ENCODE measurements at places on chromosomes 3 and 15.

DNA sequence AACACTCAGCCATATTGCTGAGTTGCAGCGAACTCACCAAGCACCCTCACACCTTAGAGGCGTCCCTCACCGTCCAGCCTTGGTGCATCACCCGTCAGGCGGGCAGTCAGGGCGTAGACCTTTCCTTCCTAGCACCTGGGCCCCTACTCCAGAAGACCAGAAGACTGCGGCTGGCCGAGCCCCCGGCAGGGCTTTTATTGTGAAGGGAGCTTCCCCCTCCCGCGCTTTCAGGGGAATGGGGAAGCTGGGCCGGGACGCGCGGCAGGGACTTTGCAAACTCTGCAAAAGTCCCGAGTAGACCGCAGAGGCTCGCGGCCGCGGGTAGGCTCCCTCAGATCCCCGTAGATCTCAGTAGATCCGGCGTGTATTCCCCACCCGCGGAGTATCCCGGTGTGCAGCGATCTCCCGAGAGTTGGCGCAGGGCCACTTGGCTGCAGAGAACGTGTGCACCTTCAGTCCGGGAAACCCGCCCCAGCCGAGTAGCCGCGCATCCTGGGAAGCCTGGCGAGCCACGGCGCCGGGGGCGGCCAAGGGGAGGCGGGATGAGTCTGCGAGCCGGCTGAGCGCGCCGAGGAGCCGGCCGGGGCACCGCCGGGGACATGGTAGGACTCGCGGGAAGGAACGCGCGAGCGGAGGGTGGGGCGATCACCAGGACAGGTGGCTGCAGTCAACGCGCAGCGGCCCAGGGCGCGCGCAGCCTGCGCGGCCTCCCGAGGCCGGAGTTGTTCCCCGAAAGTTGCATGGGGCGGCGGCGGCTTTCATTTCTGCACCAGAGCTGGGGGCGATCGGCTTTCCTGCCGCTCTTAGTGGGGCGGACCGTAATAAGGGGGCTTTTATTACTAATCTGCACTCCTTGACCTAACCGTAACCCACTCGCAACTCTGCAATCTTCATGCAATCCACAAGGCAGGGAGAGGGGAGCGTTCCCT lies at the start of gene GASK1A:
Gene GASK1A, plus strand, starts transcription at position 268 of the 929 bp plus-strand sequence. Its CDS starts 332 bp downstream, at position 600.
- peak; percentile 59 for DNase-seq

- no peak for DNase-seq
Measured at GRCh38 chr3:122217901-122218300, 34.4 kb downstream of the CASR start.

DNA sequence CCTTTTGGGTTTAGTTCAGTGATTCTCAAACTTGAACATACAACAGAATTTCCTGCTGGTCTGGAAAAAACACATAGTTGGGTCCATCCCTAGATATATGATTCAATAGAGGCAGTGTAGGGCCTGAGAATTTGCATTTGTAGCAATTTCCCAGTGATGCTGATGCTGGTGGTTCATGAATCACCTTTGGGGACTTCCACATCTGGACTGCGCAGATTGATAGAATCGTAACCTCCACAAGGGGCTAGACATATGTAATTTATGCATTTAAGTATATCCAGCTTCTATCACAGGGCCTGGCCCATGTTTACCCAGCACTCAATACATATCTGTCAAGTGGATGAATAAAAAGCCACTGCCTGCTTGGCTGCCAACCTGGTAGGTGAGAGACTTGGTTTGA lies 33.8 kb upstream of the SUCLG2 start:
- no peak for DNase-seq

DNA sequence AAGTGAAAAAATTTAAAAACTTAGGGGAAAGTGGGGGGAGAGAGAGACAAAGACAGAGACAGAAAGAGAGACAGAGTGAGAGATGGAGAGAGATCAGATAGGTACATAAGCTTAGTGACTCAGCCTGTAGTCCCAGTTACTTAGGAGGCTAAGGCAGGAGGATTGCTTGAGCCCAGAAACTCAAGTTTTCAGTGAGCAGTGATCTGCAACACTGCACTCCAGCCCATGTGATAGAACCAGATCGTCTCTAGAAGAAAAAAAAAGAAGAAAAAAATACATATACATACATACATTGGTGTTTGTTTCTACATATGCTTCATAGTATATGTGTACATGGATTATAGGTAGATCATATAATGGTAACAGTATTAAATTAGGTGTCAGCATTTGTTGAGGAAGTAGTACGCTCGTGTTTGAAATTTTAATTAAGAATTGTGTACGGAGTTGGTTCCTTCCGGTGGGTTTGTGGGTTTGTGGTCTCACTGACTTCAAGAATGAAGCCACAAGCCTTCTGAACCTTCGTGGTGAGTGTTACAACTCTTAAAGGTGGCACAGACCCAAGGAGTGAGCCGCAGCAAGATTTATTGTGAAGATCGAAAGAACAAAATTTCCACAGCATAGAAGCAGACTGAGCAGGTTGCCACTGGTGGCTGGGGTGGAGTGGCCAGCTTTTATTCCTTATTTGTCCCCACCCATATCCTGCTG lies 38.3 kb upstream of the SNRPN start:
- no peak for DNase-seq

DNA sequence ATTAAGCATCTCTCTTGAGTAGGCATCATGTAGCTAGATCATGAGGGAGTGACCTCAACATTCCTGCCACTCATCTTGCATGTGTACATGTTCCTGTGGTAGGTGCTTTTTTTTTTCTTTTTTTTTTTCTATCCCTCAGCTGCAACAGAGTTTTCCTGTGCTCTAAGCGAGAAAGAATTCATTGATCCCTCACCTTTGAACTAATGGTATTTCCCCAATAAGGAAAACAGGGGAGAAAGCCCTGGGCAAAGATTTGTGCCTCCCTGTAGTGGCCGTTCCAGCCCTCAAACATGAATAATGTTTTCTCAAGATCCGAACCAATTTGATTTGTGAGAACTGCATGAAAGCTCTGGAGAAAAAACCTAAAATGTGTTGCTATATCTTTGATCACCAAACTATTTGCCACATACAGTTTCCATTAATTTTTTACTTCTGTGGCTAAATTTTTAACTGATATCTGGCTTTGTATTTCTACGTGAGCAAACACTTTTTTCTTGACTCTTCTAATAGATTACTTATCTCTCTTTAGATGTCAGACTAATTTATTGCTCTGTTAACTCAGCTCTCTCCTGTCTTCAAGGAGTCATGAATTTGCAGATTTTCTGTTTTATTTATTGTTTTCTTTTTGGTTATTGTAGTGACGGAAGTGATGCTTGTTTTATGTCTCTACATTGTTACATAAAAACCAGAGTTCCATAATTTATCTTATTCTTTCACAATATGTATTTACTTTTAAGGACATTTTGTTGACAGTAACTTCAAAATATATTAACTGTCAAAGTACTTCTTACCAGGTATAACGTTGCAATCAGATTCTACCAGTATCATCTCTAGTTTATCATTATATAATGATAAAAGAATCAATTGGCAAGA lies 1396.5 kb downstream of the OTOL1 start:
- DNase-seq = no peak

DNA sequence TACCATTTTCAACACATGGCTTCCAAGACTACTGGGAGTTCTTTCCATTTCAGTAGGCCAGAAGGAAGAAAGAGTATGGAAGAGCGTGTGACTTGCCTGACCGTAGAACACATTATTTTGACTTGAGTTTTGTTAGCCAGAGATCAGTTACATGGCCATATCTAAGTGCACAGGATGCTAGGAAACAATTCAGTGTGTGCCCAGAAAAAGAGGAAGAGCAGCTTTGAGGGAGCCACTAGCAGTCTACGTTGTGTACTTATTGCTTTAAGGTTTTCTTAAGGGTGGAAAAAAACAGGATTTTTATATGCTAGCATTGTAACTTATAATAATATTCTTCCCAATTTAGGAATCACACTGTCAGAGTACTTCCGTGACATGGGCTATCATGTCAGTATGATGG lies 44.1 kb upstream of the GRAMD1C start:
- no peak for DNase-seq

- peak; percentile 35 for DNase-seq
Measured at GRCh38 chr3:47664519-47664918, 85.9 kb upstream of the CSPG5 start.

GRCh38 chr3:54859184-54859583 lies 68.7 kb downstream of the LRTM1 start:
- peak; percentile 69 for DNase-seq

DNA sequence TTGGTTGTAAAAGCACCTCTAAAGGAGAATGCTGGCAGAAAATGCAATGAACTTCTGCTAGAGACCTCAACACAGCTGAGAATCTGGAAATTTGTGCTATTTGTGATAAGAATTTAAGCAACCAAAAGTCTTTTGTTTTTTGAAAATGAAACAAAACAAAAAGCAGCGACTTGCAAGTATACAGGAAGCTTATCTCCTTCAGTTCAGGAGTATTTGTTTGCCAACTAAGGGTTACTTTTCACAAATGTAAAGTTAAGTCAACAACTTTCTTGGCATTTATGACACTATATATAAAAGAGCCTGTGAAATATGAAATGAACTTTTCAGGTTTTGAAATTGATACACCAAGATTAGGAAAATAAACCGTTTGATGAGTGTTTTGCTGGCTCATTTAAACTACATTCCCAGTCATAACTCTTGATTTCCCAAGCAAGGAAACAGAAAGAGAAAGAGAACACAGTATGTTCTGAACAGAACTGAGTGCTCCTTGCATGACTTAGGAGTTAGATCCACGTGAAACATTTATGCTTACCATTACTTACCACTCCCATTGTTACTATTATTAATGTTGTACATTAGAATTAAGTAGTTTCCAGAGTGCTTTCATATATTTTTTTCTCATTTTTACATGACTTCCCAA lies 92.3 kb upstream of the COL8A1 start:
- no peak for DNase-seq

GRCh38 chr3:184465883-184466412 lies 86.1 kb downstream of the CHRD start:
- DNase-seq = peak; percentile 10

- no peak for DNase-seq
Measured at GRCh38 chr3:196621611-196622010, 17.9 kb upstream of the NRROS start.

- no peak for DNase-seq
Measured at GRCh38 chr15:69468241-69469121, 15.9 kb downstream of the RPLP1 start.

DNA sequence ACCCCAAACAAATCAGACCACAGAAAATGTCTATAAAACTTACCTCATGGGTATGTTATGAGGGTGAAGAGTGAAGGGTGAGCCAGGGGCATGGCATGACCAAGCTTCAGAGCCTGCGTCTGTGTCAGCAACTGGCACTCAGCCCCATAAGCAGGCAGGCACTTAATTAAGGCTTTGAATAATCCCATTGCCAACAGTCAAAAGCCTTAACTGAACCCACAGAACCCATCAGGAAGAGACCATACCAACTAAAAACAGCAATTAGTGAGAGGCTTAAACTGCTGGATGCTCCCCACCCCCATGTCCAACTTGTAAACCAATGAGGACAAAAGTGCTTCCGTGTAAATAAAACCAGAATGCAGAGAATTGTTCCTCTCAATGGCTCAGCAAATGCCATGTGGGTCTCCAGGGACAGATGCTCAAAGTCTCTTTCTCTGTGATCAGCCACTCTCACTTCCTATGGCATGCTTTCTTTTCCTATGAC lies 126.0 kb downstream of the MYLK start:
- peak; percentile 88 for DNase-seq

GRCh38 chr3:4582624-4583023 lies 89.5 kb downstream of the ITPR1 start:
- peak; percentile 4 for DNase-seq

- no peak for DNase-seq
Measured at GRCh38 chr3:15346516-15346915, 14.1 kb upstream of the SH3BP5 start.

DNA sequence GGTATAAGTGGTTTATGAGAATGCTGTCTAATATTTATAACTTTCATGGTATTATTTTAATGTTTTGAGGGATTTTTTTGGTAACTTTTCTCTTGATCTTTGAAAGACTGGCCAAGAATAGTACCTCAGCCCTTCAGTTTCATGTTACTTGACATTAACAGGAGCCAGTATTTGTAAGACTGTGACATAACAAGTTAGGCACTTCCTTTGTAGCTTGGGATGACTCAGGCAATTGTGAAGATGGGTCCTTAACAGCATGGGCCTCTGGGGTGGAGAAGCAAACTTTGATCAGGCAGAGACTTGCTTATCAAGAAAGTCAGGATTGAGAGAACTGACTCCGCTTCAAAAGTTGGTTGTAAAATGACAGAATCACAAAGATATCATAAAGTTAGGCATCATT lies 9.5 kb downstream of the LRRC49 start:
- DNase-seq = peak; percentile 91

- DNase-seq = no peak
Measured at GRCh38 chr3:195071916-195072820, 198.8 kb downstream of the XXYLT1 start.

DNA sequence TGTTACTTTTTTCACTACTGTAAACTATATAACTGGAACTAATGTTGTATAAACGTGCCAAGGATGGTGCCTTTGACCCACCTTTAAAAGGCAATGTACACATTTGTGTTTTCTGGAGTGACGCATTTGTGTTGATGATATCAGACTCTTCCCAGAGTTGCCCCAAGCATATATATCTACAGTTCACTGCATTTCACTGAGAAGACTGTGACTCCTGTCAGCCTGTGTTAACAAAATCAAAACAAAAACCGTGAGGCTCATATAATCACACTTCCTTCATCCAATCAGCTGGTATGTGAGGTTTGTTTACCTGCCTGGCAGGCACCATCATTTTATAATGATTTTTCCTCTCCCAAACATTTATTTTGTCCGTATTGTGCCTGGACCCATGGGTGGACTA lies 117.6 kb upstream of the ROBO1 start:
- no peak for DNase-seq

DNA sequence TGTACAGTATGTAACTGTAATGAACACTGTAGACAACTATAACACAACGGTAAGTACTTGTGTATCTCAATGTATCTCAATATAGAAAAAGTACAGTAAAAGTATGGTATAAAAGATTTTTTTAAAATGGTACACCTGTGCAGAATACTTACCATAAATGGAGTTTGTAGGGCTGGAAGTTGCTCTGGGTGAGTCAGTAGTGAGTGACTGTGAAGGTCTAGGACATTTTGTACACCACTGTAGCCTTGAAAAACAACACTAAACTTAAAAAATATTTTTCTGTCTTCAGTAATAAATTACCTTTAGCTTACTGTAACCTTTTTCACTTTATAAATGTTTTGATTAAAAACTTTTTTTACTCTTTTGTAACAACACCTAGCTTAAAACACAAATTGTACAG lies 142.9 kb downstream of the ATG7 start:
- no peak for DNase-seq

Measured in GM23248 (cell line).